Stimulated activated CD4-positive, alpha-beta T cell treated with anti-CD3 and anti-CD28 coated beads, TNF-alpha, amount 100 ng/mL, for 24 hours (primary cell): ENCODE measurements at places on chromosomes 2 and 18.

DNA sequence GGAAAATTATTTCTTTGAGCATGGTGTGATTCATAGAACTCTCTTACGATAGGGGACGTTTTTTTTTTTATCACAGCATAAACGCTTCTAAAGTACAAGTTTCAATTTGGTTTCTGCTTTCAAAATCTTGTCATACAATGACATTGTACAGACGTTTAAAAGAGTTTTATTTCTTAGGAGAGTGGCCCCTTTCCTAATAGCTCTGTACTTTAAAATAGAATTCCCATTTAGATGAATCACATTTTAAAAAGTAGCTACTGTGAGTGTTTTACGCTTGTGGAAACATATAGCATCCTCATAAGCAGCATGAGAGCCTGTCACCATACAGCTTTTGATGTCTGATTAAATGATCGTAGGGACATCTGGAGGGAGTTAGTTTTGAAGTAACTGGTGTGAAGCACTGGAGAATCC is 510.9 kb downstream of the PARD3B start:
- no peak for DNase-seq

GRCh38 chr18:77052297-77052982 is 80.1 kb downstream of the MBP start:
- DNase-seq: no peak

DNA sequence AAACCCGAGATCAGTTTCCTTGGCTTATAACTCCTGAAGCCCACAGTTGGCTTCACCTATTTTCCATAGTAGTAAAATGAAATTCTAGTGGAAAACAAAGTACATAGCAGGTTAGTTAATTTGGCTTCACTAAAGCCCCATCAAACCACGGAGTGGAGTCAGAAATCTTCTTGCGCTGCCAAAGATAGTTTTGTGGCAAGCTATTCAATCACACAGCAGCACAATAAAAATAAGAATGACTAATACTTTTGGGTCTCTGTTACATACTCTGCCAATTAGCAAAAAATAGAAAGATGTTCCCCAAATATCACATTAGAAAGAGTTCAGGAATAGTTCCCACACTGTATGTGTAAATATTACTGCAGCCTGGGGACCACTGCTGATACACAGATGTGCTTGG is 175.2 kb upstream of the NOL4 start:
- no peak for DNase-seq

- DNase-seq: no peak
Measured at GRCh38 chr2:98464772-98465310, 20.2 kb downstream of the INPP4A start.

- no peak for DNase-seq
Measured at GRCh38 chr18:40109252-40110049, 1845.6 kb upstream of the PIK3C3 start.

DNA sequence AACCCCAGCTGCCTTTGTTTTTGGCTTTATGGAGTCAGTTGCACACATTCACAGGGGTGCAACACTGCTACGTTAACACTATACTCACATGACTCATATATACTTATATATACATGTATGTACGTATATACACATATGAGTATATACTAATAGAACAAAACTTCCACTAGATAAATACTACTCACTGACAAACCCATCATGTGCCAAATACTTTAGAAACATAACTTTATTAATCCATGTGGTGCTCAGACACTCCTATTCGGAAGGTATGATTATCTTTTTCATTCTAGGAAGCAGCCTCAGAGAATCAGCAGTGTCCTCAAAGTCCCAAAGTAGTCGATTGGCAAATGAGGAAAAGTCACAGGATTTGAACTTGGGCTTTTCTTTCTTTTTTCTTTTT is 7.9 kb downstream of the PMAIP1 start:
- DNase-seq: no peak

GRCh38 chr2:158967731-158968395 is 577 bp upstream of the TANC1 start:
- no peak for DNase-seq

DNA sequence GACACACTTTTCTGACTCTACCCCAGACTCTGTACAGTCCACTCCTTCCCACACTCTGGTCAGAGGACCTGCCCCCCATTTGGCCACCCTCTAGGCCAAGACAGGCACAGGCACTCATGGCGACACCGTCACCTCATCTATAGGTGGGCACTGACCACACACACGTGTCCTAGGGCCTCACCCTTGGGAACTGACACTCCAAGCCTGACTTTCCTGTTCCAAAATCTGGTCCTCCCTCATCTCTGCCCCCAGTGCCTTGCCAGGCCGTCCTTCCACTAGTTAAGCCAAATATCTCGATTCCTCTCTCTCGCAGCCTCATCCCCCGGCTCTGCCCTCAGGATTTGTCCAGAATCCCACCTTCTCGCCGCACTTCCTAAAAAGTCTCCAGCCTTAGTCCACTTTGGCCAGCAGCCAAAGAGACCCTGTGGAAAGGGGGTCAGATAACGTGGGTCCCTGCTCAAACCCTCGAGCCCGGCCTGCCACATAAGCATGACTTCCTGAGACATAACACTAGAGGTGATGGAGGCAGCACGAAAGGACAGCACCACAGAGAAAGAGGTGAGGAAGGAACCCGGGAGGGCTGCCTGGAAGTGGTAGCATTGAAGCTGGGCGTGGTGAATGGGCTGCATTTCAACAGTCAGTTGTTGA is 105.8 kb upstream of the OTOS start:
- no peak for DNase-seq

DNA sequence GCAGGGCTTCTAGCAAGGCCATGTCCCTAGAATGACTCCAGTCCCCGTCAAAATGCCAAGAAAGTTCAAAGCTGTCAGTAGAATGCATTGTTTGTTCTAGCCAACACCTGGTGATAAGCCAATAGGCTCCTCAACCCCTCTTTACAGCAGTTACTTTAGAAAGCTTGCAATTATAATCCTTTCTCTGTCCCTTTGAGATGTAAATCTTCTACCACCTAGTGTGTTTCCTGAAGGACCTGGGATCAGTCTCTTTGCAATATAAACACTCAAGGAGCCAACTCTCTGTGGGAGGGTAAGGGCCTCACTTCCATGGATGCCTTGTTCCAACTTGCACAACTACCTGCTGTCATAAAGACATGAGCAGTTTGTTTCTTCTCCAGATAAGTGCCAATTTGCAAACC is 301.8 kb downstream of the NBAS start:
- no peak for DNase-seq

DNA sequence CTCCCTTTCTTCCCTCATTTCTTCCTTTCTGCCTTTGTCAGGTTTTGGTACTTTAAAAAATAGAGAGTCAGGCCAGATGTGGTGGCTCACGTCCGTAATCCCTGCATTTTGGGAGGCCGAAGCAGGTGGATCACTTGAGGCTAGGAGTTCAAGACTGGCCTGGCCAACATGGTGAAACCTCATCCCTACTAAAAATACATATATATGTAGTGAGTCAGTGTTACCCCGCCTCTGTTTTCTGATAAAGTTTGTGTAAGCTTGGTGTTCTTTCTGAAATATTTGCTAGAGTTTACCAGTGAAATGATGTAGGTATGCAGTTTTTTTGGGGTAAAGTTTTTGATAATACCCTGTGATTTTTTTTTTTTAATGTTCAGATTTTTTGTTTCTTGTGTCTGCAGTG is 58.8 kb downstream of the DGKD start:
- no peak for DNase-seq

GRCh38 chr18:80172056-80172455 is 63.0 kb downstream of the ADNP2 start:
- no peak for DNase-seq

DNA sequence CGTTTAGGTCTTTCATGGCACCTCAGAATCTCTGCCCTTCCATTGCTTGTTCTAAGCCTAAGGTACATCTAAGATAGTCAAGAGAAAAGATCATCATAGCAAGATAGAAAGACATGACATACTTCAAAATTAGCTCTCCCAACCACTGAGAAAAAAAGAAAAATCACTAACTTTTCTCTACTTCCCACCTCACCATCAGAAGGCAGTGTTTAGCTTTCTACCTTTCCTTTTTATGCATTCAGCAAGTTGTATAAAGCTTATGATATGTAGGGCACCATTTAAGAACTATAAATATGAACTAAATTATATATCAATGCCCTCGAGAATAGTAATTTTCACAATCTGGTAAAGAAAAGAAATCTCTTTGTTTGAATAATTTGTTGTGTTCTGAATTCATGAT is 331.8 kb upstream of the VWC2L start:
- no peak for DNase-seq

- no peak for DNase-seq
Measured at GRCh38 chr2:184611361-184612085, 13.2 kb downstream of the ZNF804A start.

- no peak for DNase-seq
Measured at GRCh38 chr2:130252880-130253645, 54.8 kb upstream of the TUBA3E start.

DNA sequence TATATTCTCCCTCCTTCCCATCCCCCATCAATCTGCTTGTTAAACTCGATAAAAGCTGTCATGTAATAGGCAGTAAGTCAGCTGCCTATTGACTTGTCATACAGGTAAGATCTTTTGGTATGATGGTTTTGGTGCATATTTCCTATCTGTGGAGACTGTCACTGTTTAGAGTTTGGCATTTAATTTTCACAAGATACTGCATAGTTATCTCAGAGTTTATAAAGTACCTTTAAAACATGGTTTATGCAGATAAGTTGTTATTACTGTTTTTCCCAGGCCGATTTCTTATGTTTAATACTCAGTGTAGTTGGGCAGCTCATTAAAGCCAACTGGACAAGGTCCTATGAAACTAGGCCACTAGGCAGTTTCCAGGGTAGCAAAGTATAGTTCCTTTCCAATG is 222.1 kb downstream of the GALNT13 start:
- no peak for DNase-seq

DNA sequence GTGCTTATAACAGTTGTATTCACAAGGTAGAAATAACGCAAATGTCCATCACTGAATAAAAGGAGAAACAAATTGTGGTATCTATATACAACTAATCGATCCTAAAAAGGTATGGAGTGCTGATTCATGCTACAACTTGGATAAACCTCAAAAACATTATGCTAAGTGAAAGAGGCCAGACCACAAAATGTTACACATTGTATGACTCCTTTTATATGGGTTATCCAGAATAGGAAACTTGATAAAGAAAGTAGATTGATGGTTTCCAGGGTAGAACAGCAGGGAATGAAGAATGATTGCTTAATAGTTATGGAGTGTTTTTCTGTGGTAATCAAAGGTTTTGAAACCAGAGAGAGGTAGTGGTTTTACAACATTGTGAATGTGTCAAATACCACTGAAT is 432.2 kb upstream of the TRIB2 start:
- DNase-seq: no peak

DNA sequence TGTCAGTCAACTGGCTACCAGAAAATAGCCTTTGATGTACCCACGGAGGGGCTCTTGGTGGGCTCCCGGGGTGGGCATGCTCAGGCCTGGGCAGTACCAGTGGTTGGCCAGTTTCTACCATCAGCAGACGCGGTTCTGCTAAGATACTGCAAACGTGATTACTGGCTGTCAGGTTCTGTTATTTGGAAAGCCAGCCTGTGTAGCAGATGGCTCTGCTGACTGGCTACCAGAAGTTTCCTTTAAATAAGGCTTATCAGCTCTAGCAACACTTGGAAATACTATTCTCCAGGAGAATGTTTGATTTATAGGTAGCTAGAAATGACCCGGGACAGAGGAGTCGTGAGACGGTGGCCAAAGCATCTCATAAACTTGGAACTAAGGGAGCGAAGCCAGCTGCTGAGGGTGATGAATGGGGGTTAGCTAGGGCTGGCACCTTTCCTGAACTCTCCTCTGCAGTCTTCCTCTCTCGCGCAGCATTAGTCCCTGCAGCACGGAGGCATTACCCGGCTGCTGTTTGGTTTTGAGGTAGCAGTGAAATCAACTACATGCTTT is 171.9 kb downstream of the AGAP1 start:
- no peak for DNase-seq

- DNase-seq: no peak
Measured at GRCh38 chr18:42157420-42157819, 202.4 kb downstream of the PIK3C3 start.

GRCh38 chr2:104344985-104345384 is 508.9 kb upstream of the POU3F3 start:
- DNase-seq: no peak

- no peak for DNase-seq
Measured at GRCh38 chr18:25862881-25863600, 227.4 kb downstream of the SS18 start.

GRCh38 chr2:64605026-64605471 is 48.7 kb downstream of the SERTAD2 start:
- no peak for DNase-seq

DNA sequence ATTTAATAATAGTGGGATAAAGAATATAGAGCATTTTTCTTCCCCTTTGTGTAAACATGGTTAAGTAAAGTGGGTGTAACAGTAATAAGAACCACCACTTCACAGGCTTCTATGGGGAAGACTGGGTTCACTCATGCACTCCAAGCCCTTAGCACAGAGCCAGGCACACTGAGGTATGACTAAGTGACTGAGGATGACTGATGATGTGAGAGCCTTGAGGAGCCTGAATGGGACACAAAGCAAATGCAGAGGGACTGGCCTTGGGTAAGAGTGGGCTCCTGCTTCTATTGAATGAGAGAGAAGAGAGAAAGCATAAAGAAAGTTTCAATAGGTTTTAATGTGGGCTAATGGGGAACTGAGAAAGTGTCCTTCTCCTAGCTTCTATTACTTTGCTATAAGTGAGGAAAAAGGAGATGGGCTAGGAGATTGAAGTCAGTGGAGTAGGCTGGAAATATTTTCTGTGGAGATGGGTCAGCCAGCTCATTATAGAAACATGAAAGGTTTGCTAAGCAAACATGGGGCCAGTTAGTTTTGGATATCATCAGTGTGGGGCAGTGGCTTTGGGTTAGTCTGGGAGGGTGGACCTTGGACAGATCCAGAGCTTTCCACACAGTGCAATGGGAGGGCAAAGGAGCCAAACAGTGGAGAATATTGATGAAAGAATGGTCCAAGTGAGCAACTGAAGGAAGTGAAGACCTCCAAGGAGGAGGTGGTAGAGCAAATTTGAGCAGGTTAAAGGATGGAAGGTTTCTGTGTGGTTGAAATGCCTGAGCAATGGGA is 20.6 kb downstream of the IL1F10 start:
- no peak for DNase-seq

DNA sequence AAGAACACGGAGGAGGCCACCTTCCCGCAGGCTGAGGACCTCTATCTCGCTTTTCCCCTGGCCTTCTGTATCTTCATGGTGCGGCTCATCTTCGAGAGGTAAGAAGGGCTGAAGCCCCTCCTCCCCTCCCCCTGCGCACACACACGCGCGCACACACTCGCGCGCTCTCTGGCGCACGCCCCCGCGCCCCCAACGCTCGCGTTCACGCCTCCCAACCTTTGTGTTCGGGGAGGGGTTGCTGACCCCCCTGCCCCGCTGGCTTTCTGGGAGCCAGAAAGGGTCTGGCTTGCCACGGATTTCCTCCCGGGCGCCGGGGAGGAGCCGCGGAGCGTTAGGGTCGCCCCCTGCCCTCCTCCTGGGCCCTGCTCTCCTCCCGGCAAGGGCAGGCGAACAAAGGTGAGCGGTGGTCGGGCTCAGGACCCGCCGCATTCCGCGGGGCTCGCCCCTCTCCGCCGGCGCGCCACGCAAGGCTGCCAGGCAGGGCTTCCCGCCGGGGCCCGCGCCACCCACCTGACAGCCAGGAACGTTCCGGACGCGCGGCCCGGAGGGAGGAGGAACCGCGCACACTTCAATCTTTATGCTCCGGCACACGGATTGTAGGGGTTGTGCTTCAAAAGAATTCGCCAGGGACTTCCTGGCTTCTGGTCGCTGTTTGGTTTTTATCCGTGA is 583 bp downstream of the CERS6 start:
- peak; percentile 45 for DNase-seq

- DNase-seq: no peak
Measured at GRCh38 chr2:238285653-238286082, 2.7 kb downstream of the PER2 start.
